Stimulated activated CD4-positive, alpha-beta T cell treated with anti-CD3 and anti-CD28 coated beads, TNF-alpha, amount 100 ng/mL, for 24 hours (primary cell): ENCODE measurements at places on chromosomes 7 and 10.

- DNase-seq, result no peak
Measured at GRCh38 chr10:78545756-78546155, 512.1 kb downstream of the RPS24 start.

DNA sequence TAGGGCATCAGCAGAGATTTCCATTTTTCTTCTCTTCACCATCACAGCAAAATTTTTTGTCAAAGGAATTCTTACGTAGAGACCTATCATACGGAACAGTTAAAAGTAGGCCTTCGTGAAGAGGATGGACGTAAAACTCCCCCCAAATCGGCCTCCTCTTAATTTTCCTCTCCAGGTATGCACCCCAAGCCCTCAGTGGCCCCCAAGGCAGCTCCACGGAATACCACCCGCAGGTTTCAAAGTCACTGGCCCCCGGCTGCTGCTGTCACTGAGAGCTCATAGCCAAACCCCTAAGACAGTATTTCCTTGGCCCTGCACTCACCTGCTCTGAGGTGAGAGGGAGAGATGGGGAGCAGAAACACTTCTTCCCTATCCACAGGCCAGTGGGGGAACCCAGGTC, 8.8 kb downstream of the PODXL start:
- DNase-seq, result no peak

DNA sequence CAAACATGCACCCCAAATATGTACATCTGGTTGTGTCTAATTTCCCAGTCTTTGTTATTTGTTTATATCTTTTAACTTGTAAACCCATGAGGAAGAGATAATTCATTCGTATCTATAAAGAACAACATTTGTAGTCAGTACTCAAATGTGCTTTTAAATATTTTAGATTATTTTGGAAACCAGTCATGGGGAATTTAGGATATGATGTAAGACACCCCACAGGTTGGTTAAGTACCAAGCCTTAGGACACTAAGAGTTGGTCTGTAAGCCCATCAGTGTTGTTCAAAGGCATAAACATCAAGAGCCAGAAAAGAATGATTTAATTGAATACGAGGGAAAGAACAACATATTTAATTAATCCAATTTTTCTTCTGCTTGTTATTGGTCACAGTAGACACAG, 421.1 kb upstream of the SEMA3C start:
- no peak for DNase-seq

DNA sequence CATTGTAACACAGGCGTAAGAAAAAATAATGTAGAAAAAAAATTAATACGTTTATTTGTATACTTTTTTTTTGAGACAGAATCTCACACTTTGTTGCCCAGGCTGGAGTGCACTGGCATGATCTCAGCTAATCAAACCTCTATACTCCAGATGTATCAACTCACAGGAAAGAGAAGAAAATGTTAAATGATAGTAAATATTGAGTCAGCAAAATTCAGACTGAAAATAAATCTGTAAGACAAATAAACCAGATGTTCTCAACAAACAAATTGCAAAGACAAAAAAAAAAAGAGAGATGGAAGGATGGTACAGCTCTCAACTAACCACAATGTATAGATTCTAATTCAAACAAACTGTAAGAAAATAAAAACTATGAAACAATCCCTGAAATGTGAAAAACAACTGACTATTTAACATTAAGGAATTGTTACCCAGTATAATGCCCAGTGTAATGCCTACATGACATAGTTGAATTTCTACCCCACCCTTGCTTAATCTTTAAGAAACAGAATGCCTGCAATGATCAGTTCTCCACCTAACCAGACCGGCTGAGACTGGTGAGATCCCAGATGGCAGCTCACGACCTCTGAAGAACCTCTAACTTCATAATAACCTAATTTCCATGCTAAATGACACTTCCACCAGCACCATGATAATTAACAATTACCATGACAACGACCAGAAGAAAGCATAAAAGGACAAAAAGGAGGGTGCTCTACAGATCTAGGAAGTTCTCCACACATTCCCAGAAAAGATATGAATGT, 272.0 kb upstream of the GNAI1 start:
- no peak for DNase-seq

- no peak for DNase-seq
Measured at GRCh38 chr10:109202111-109202510, 721.2 kb downstream of the XPNPEP1 start.
